ENCODE measurements at places on chromosomes 11 and 22.

DNA sequence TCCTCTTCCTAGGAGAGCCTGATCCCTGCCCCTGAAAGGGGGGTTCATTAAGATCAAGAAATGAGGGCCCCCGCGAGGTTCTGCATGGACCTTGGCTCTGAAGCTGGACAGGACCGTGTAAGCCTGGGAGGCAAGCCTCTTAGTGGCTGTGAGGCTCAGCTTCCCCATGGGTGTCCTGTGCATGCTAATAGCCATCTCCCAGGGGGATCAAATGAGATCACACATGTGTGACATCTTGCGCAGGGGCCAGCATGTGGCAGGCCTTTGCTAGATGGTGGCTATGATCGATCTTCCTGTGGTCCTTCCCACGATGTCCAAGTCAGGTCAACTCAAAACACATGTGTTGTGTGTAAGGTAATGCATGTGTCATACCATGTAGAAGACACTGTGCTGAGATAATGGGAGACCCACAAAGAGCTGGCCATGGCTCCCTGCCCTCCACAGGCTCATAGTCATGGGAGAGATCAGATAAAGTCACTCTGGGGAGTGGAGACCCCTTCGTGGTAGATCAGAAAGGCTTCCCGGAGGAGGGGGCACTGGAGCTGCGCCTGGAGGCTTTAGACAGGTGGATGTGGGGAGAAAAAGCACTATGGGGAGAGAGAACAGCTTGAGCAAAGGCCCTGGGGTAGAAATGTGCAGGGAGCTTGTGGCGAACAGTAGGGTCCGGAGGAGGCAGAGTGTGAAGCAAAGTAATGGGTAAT, 3.7 kb downstream of the RAC2 start:
- DNase-seq = no peak

- DNase-seq = no peak
Observed at GRCh38 chr11:38900211-38900610, 2302.2 kb upstream of the RAG2 start.

DNA sequence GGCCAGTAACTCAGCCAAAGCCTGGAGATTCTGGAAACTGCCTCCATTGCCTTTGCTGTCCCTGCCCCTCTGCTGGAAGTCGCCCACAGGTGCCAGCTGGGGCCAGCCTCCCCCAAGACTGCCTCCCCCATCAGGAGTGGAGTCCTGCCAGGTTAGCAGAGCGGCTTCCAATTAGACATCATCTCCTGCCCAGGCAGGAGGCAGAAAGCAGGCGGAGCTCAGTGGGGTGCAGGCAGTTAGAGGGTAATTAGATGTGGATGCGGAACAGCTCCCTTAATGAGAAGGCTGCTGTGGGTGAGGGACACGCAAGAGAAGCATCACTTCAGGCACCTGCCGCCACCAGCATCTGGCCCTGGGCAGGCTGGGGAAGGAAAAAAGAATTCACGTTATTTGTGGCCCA, 90.9 kb upstream of the TP53I11 start:
- DNase-seq = no peak

GRCh38 chr22:30806391-30806861, 111.8 kb downstream of the OSBP2 start:
- DNase-seq = no peak

- no peak for DNase-seq
Observed at GRCh38 chr22:25741692-25742626, at the start of gene MYO18B. MYO18B (plus strand) TSS chr22:25742188; CDS start chr22:25761093, 18,905 bp downstream.

- DNase-seq = no peak
Observed at GRCh38 chr22:36862251-36863242, 1.7 kb downstream of the NCF4 start.

- DNase-seq = no peak
Observed at GRCh38 chr22:38135133-38135706, 24.7 kb upstream of the BAIAP2L2 start.

- DNase-seq = no peak
Observed at GRCh38 chr11:74443071-74443864, 24.1 kb downstream of the KCNE3 start.
